Memory B cell (primary cell): ENCODE measurements at places on chromosomes 6 and 20.

GRCh38 chr6:33142501-33143070 is 49.7 kb downstream of the COL11A2 start:
- no peak for DNase-seq

GRCh38 chr20:41336711-41337492 is 3.7 kb upstream of the LPIN3 start:
- no peak for DNase-seq

DNA sequence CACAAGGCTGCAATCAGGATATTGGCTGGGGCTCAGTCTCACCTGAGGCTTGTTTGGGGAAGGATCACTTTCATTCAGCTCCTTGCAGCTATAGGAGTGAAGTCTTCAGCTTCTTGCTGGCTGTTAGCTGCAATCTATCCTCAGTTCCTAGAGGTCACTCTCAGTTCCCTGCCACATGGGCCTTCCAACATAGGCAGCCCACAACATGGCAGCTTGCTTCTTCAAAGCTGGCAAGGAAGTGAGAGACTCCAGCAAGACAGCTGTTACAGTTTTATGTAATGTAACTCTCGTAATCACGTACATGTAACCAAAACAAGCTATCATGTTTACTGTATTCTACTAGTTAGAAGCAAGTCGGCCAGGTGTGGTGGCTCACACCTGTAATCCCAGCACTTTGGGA is 226.9 kb downstream of the CDC5L start:
- no peak for DNase-seq

DNA sequence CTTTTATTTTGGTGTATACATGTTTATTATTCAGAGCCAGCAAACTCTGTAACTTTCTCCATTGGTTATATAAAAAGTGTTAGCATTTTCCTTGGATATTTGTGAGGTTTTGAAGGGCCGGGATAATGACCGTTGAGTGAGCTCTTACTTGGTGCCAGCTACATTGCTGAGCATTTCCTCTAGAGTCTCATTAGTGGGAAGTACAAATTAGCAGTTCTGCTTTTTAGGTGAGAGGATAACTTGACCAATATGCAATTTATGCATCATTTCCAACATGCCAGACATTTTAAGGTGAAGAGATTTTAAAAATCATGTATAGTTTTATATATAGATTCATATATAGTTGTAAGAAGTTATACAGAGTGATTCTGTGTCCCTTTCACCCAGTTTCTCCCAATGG is 84.3 kb downstream of the CARMIL1 start:
- no peak for DNase-seq

DNA sequence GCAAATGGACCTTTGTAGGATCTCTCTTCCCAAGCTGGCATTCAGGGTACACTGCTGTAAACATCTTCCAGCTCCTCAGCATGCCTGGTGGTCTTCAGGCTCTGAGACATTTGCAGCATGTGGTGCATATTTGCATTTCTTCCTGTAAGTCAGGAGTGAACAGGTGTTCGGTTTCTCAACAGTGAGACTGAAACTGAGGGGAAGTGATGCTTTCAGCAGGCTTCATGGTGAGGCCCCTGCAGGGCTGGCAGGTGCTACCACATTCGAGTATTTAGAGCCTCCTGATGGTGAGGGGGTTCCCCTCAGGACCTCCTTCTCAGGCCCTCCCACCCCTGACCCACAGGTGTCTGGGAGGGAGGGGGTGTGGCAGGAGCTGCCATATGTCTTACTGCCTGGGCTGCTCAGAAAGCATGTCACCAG is 15.1 kb downstream of the MYBL2 start:
- peak; percentile 87 for DNase-seq

DNA sequence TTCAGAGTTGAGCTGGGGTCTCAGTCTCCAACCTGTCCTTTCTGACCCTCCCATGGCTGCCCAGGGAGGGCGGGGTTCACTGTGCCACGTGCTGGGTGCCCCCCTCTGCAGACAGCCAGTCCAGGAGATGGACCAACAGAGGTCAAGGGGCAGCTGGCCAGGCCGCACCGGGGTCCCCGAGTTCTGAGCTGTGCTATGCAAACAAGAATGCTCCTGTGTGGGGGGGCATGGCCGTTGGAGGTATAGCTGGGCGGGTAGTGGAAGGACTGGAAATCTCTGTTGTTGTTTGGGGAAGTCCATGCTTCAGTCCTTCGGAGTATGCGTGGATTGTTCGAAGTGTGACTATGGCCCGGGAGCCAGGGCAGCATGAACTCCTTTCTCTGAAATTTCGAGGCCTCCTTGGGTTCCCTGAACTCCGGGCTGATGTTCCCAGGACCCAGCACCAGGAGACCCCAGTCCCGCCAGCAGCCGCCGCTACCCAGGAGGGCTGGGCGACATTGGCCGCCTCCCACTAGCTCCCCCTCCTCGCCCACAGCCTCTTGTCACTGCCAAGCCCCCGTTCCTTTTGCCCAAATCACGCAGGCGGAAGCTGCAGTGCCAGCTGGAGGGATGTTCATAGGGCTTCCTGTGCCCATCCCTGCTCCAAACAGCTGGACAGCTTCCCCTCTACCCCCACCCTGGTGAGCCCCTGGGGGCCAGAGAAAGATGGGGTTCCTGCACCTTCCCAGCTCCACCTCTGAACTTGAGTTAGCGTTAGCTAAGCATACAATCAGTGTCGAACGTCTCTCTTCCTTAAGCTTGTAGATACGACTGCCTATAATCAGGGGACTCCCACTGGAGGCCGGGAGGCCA is 126.6 kb downstream of the TAF4 start:
- no peak for DNase-seq

DNA sequence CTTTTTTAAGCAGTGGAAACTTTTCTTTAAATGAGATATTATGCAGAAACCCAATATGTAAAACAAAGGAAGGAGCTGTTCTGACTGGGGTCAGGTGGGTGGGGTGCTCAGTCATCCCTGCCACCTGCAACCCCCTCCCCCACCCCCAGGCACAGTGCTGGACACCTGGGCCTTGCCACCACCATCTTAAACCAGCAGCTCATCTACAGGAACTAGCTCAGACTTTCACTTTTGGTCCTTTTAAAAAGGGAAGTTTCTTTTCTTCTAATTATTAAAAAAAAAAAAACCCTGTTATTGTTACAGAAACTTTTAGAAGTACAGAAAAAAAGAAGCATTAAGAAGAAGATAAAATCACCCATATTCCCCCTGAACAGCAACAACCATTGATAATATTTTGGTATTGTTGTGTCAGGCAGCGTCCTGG is 37.1 kb downstream of the PPP1R16B start:
- no peak for DNase-seq

GRCh38 chr6:19812512-19813119 is 24.6 kb upstream of the ID4 start:
- no peak for DNase-seq

- DNase-seq: no peak
These were observed 17.7 kb downstream of the UTRN start for GRCh38 chr6:144302701-144303372.

DNA sequence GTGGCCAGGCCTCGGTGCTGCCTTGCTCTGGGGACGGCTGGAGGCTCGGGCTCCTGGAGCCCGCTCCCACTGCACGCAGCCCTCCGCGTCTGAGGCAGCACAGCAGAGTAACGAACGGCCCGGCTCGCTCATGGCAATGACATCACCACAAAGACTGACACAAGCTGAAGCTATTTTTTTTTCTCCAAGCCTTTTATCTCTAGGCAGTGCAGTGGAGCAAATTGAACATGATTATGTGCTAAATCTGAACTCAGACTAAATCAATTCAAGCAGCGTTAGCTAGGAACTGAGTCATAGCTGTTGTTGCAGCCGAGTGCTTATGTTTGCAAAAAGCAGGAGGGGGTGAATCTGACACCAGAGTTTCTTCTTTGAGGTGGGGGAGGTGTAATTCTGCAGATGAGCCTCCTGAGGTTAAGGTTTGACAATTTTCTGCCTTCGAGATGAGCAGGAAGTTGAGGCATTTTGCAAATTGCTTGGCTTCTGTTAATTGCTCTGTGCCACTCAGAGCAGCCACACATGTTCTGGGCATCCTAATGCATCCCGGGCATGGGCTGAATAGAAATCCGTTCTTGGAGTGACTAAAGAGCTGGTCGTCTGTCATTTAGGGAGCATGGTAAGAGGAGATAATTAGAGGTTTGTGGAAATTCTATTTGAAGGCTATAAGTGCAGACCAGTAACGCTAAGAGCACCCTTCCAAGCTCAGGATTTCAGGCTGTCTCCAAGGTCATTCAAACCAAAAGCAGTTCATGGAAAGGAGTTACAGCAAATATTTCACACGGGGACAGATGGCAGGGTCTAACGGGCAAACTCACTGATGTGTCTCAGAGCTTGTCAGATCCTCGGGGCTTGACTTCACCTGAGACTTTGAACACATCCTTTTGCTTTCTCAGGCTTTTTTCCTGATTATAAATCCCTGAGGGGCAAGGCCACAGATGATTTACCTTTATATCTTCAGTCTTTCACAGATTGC is 155.1 kb upstream of the ENPP5 start:
- DNase-seq: no peak

- DNase-seq: no peak
These were observed 142.3 kb upstream of the SLC22A16 start for GRCh38 chr6:110618591-110619267.

GRCh38 chr6:21375151-21376116 is 218.1 kb upstream of the SOX4 start:
- DNase-seq: no peak

- DNase-seq: peak; percentile 23
These were observed 79.1 kb downstream of the ELOVL4 start for GRCh38 chr6:79868098-79868722.

- DNase-seq: no peak
These were observed 120.5 kb downstream of the SCML4 start for GRCh38 chr6:107703606-107704005.

DNA sequence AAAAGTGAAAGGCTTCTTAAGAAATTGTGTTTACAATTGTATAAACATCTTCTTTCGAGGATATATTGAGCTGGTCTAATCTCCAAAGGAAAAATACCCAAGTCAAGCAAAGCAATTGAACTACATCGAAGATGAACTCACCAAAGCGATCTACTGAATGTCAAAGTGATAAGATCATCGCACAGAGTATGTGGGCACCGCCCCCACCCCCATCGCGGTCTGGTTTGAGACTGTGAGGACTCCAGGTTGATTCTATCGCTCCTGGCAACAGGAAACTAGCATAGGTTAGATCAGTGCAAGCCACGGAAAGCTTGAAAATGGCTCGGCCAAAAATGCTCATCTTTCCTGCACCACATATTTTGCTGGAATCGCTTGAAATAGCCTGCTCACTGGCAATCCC is 133.2 kb upstream of the RPS6KA2 start:
- DNase-seq: no peak

DNA sequence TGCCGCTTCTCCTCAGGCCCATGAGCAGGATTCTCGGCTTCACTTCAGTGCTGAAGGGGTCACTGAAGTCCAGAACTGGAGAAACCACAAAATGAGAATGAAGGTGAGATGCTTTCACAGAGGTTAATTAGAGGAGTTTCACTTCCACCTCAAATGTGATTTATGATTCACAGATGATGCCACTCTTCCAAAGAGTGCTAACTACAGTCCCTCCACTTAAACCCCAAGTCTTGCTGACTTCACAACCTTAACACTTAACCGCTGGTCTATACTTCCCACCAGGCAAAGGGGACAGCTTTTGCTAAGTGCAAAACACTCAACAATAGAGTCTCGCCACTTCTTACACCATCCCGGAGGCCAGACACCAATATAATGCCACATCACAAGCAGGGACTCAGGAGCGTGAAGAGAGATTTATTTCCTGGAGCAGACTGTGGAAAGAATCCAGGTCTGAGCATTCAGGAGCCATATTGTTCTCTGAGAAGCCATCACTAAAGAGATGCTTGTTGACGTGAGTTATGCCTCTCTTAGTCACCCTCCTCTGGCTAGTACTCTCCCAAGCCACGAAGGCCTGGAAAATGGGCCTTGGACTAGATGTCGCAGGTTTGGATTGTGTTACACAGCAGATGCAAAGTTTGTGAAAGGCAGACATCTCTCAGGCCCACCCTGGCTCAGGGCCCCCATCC is 24.4 kb downstream of the RRAGD start:
- no peak for DNase-seq

DNA sequence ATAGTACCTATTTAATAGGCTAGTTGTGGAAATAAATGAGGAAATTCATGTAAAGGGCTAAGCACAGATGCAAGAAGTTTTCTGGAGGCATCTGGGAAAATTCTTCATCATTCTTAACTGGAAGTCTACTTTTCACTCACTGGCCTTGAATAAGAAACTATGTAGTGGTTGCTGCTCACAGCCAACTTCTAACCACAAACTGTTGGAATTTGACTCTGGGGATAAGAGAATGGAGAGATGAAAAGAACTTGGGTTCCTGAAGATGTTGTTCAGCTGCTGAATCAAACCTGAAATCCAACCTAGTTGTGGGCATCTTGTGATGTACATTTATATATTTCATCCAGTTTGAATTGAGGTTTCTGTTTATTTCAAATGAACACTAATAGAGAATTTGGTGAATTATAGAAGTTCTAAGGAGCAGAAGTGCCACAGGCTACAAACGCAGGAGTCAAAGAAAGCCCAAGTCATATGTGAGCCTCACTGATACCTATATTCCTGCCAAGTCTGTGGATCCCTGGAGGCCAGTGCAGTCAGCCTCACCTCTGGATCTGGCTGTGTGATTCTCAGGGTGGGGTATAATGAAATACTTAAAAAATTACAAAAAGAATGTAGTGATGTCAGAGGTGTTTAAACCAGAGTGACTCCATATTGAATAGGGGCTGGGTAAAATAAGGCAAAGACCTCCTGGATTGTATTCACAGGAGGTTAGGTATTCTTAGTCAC is 18.7 kb upstream of the MEI4 start:
- no peak for DNase-seq

DNA sequence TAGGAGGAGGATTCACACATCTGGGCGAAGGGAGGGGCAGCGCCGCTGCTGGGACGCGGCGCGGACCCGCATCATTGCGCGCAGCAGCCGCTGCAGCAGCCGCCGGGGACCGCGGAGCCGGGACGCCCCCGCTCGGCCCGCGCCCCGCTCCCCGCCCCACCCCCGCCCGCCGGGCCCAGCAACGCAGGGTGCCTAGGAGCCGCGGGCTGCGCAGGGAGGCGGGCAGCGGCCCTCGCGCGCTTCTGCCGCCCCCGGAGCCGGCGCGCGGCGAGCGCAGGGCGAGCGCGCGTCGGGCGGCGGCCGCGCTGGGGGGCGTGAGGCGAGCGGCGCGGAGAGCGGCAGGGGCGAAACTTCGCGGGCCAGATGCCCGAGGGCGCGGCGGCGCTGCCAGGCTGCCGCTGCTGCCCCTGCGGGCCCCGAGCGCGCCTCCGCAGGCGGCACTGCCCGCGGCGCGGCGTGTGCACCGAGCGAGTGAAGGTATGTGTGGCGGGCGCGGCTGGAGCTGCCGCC is at the start of gene NKAIN2:
Gene NKAIN2, plus strand, starts transcription at position 362 of the 510 bp plus-strand sequence.
- no peak for DNase-seq

GRCh38 chr6:90294614-90294988 is 2.0 kb downstream of the BACH2 start:
- DNase-seq: peak; percentile 53
